ENCODE measurements at places on chromosomes 3 and 15.

DNA sequence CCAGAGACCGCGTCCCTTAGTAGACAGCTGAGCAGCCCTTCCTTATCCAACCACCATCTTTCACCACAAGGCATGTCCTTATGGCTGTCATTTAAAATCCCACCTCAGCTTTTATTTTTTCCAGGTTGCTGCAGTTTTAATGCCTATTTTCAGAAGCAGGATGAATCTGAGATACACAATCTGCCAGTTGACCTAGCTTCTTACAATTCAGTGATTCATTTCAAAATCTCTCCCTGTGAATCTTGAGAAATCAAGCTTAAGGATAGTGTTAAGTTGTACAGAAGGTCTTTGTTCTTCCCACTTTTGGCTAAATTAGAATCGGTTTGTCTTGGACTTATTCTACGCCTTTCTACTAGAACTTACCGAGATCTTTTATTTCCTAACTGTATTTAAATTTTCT lies 522.3 kb upstream of the CFAP20DC start:
- DNase-seq = no peak

- peak; percentile 23 for DNase-seq
Measured at GRCh38 chr15:92097474-92098178, 244.1 kb downstream of the SLCO3A1 start.

- DNase-seq = no peak
Measured at GRCh38 chr3:172034786-172035685, 4.3 kb upstream of the FNDC3B start.

- DNase-seq = no peak
Measured at GRCh38 chr3:36482256-36482655, 102.0 kb downstream of the STAC start.

DNA sequence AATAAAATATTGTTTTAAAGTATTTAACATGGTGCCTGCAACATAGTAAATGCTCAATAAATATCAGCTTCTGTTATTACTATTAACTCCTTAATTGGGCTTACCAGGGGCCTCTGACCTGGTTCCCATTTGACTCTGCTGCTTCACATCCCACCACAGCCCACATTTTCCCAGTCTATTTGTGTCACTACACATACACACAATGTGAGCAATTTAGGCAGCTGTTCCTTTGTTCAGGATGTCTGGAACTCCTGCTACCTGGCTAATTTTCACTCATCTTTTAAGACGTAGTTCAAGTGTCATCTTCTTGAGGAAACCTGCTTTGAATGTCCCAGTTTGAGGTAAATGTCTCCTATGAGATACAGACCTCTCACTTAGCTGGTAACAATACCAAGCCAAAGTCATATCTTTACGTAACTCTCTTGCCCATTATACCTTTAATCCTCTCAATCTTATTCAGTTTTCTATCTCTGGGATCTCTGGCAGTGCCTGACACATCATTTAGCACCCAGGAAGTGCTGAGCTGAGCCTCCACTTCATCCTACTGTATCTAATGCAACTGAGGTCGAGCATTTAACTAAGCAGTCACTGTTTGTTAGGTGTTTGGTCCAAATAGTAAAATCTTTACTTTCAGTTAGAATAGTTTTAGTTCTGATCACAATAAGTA lies 4.4 kb downstream of the TGFBR2 start:
- DNase-seq = no peak

GRCh38 chr3:136925425-136926190 lies 32.2 kb upstream of the IL20RB start:
- no peak for DNase-seq

GRCh38 chr3:56921573-56922453 lies 120.1 kb upstream of the ARHGEF3 start:
- no peak for DNase-seq

GRCh38 chr15:39880718-39881387 lies 39.2 kb downstream of the GPR176 start:
- no peak for DNase-seq

DNA sequence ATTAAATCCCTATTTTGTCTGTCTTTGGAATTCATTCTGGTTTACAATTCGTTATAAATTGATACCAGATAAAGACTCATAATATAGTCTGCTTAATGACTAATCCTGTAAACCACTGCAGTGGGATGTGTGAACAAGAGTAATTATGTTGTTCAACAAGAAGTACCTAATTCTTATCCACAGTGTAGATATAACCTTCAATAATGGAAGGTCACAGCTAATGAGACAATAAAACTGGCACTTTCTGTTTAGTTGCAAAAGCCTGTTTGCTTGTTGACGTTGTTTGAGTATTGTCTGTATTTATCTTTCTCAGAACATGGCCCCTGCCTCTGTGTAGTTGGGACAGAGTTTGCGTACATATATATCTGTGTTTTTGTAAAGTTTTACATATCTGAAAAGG lies 26.7 kb downstream of the PIAS1 start:
- no peak for DNase-seq

- DNase-seq = no peak
Measured at GRCh38 chr15:100516643-100517512, 11.9 kb downstream of the CERS3 start.

Measured in CD8-positive, alpha-beta memory T cell (primary cell).